ENCODE measurements at places on chromosomes 11 and 22.

GRCh38 chr22:44964722-44965078, 45.1 kb downstream of the PHF21B start:
- no peak for DNase-seq

DNA sequence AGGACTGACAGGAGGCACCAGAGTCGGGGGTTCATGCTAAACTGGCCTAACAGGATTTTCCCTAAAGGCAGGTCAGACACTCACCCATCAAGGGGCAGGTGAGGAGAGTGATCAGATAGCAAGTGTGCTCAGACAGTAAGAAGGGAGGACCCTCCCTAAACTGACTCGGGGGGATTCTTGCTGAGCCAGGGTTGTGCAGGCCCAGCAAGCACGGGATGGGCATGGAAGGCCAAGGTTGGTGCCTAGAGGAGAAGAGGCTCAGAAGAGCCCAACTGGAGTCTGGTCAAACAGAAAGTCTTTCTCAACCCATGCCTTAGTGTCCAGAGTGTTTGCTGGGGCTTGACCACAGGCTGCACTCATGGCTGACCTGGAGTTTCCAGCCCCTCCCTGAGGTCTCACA, 6.2 kb upstream of the APOL1 start:
- no peak for DNase-seq

DNA sequence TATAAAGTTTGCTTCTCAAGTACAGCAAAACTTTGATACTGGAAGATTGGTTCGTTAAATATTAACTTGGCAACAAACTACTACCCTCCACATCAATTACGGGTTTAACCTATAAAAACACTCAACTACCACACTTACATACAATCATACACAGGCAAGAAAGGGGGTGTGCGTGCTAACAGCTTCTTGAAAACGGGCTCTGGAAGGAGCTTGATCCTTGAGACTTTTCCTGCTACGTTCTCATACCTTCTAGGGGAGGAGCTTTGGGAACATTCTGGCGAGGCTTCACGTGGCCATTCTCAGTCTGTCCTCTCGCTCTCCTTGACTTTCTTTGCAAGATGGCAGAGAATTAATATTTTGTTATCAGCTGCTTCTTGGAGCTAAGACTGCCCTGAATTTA, 6.8 kb upstream of the ESAM start:
- no peak for DNase-seq

DNA sequence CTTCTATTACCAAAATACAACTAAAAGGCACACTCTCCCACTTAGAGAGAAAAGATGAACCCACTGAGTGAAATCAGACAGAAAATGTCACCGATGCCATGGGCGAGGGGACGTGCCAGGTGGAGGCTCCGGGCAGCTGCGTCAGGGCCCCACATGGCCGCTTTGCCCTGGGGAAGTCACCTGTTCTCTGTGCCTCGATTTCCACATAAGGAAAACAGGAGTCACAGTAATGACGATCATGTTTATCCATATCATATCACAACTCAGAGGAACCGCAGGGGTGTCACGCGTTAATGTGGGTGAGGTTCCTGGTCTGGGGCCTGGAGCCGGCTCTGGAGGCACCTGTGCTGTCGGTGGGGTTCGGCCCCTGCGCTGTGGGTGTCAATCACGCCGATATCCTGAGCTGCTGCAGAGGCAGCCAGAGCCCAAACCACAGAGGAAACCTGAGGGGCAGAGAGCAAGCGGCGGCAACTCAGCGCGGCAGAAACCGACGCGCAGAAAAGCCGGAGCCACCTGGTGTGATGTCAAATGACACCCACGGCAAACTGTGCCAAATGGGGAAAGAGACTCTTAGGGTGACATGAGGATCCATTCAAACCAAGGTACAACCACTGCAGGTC, 243.7 kb downstream of the BRD1 start:
- DNase-seq, result no peak

GRCh38 chr22:38406617-38407016, 48.4 kb downstream of the KCNJ4 start:
- no peak for DNase-seq

DNA sequence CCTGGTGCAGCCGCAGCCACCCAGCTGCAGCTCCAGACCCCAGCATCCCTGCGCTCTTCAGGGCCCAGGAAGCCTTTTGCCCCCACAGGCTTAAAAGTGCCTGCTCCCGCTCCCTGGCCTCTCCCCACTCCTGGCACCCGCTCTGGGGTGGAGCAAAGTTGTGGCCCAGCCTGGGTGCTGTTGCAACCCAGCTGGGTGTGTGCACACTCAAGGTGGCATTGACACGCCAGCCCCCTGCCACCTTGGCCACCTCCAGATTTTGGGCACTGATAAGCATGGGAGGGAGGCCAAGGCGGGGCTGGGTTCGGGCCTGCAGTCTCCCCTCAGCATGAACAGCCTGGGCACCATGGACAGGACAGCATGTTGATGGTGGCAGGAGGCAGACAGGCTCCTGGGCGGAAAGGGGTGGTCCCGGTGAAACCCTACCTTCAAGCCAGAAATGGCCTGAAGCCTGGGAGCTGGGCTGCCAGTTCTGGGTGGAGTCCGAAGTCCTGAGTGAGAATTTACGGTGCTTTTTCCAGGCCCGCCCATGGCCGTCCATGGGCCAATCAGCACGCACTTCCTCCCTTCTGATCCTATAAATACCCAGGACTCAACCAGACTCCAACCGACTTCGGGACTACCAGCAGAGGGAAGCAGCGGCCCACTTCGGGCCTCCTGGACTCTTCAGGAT, 23.6 kb upstream of the RNASEH2C start:
- DNase-seq, result no peak

All from foreskin keratinocyte (primary cell).